ENCODE measurements at places on chromosomes 2 and 18. TPM values are rescaled to one million over a fixed set of nuclear protein-coding genes. Genes with fewer than 3 reads are reported as not detected.

The SNORC gene
- total RNA-seq, result 0.30 TPM

The RNF125 gene
- total RNA-seq, result 1.7 TPM

GRCh38 chr2:220159738-220160137, 532.3 kb downstream of the SLC4A3 start:
- DNase-seq, result no peak

The SLC30A3 gene
- 9.4 TPM for total RNA-seq

The TANC1 gene
- total RNA-seq, result 51.8 TPM

- DNase-seq, result no peak
Measured at GRCh38 chr2:168233166-168233565, 14.2 kb downstream of the STK39 start.

DNA sequence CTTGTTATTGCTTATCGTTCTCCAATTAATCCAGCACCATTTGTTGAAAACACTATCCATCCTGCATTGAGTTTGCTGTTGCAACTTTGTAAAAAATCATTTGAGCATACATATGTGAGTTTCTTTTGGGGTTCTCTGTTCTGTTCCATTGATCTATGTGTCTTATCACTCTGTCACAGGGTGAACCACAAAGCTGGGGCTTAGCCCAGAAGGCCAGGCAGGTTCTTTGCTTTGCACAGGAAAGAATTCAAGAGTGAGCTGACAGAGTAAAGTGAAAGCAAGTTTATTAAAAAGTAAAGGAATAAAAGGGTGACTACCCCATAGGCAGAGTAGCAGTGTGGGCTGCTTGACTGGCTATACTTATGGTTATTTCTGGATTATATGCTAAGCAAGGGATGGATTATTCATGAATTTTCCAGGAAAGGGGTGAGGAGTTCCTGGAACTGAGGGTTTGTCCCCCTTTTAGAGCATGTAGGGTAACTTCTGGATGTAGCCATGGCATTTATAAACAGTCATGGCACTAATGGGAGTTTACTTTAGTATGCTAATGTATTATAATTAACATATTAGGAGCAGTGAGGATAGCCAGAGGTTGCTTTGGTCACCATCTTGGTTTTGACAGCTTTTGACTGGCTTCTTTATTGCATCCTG, 46.8 kb downstream of the RNF138 start:
- no peak for DNase-seq

GRCh38 chr2:30365201-30365600, 81.8 kb upstream of the LCLAT1 start:
- no peak for DNase-seq

Data from right atrium auricular region (tissue), 2 donors.